ENCODE measurements at places on chromosomes 11 and 22.

- DNase-seq = no peak
Observed at GRCh38 chr22:19787849-19788141, 27.2 kb downstream of the TBX1 start.

GRCh38 chr22:24432059-24432853 is 4.9 kb downstream of the ADORA2A start:
- DNase-seq = no peak

GRCh38 chr11:31813391-31814175 is 2.5 kb upstream of the PAX6 start:
- DNase-seq = no peak

DNA sequence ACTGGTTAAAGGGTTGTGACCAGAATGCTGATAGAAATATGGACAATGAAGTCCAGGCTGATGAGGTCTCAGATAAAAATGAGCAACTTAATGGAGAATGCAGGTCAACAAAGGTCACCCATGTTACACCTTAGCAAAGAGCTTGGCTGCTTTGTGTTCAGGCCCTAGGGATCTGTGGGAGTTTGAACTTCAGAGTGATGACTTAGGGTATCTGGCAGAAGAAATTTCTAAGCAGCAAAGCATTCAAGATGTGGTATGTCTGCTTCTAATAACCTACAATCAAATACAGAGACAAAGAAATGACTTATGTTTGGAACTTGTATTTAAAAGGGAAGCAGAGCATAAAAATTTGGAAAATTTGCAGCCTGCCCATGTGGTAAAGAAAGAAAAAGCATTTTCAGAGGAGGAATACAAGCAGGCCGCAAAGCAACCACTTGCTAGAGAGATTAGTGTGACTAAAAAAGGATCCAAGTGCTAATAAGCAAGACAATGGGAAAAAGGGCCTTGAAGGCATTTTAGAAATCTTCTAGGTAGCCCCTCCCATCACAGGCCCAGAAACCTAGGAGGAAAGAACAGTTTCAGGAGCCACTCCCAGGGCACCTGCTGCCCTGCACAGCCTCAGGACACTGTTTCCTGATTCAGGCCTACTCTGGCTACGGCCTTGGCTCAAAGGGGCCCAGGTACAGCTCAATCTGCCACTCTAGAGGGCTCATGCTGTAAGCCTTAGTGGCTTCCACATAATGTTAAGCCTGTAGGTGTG is 41.3 kb downstream of the TNKS1BP1 start:
- no peak for DNase-seq

DNA sequence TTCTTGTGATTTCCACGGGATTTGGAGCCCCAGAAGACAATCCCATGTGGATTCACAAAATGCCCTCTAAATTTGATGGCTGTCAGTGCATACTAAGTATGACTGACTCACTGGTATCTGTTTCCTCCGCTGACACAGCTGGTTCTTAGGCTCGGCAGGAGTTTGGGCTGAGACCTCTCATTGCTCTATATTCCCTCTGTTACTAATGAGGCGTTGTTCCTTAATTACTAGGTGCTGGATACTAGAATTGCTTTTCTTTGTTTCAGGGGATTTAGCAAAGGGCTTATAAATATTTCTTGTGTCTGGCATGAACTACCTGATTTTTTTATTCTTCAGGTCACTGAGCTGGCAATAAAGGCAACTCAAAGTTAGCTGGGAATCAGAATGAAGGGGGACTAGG is 53.2 kb upstream of the EHF start:
- no peak for DNase-seq

DNA sequence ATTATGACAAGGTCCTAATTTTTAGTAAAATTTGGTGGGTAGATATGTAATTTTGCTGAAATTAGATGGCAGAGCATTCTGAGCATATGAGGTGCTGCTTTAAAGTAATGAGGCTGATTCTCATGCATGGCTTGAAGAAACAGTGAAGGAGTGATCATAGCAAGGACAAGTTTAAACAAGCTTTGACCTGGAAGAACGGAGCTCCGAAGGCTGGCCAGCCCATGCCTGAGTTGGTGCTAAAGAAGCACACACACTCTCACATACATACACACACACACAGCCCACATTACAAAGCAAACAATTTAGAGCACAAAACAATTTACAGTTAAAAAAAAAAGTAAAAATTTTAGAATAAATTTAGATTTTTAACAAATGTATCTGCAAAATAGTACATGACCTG is 150.7 kb downstream of the DCDC1 start:
- DNase-seq = no peak

DNA sequence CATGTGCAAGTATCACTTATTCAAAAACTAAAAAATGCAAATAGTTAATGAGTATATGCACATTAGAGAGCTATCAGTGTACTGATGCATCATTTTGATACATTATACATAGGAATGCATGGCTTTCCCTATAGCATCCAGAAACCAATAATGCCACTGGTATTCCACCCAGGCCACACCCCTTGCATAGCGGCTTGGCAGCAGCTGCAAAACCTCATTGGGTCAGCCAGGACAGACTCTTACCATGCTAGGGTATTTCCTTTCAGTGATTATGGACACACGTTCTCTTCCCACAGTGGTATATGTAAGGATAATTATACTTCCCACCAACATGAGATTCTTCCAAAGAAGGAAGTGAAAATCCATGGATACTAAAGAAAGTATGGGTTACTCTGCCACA is 145.9 kb upstream of the PITPNB start:
- no peak for DNase-seq

GRCh38 chr11:3158131-3158591 is 6.9 kb downstream of the OSBPL5 start:
- DNase-seq = no peak

GRCh38 chr11:126544108-126545056 is 188.9 kb downstream of the ST3GAL4 start:
- no peak for DNase-seq

DNA sequence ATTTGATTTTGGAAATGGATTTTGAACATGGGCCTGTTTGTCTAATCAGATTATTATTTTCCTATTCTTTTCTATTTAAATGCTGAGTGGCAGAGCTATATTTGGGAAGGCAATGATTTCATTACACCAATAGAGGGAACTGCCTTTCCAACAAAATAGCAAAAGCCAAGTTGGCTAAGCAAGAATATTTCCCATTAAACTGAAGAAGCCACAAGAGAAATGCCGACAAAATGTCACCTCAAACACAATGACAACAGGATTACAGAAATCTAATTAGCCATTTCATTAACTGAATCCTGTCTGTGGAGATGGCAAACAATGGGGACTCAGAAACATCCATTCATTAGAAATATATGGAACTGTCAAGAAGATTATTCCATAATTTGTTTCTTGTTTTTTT is 1593.1 kb upstream of the RAG2 start:
- DNase-seq = no peak

GRCh38 chr11:110785398-110785797 is 73.2 kb upstream of the ARHGAP20 start:
- no peak for DNase-seq

GRCh38 chr11:11081288-11081687 is 223.4 kb upstream of the ZBED5 start:
- no peak for DNase-seq

DNA sequence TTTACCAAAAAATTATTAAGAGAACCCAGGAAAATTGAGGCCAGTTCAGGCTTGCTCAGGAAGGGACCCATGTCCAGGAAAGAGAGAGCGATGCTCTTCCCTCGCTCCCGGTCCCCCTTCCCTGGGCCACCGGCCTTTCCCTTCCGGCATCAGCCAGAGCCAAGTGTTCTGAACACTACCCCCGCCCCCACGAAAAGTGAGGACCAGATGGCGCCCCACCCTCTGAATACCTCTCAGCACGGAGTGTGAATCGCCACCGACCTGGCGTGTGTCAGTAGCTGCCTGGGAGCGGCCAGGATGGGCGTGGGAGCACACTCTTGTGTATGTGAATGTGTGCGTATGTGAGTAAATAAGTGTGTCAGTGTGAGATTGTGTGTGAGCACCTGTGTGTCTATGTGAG is 20.2 kb downstream of the RPS6KA4 start:
- no peak for DNase-seq

DNA sequence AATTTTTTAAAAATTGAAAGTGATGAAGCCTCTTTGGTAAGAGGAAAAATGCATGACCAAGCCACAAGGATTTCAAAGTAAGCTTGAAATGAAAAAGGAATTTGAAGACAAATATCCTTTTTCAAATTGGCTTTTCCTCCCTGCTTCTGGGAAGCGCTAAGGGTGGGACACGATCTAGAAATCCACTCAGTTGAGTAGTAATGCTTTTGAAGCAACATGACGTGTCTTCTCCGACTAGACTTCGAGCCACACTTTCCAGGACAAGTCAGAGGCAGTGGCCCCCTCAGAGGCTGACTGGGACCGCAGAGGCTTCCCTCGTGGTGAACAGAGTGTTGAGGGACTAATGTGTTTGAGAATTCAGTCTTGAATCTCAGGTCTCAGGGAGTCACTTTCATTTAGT is 39.8 kb downstream of the KREMEN1 start:
- no peak for DNase-seq
